ENCODE measurements at places on chromosomes 1 and 21. TPM values are rescaled to one million over a fixed set of nuclear protein-coding genes. Genes with fewer than 3 reads are reported as not detected.

LCE1C gene
- total RNA-seq: not detected

TMEM59 gene
- total RNA-seq: 114 TPM

AKNAD1 gene
- total RNA-seq: not detected

- DNase-seq: no peak
These were observed 85.5 kb downstream of the PIK3CD start for GRCh38 chr1:9737057-9737456.

GRCh38 chr1:9442278-9442846, 96.9 kb upstream of the SLC25A33 start:
- DNase-seq: no peak

DNA sequence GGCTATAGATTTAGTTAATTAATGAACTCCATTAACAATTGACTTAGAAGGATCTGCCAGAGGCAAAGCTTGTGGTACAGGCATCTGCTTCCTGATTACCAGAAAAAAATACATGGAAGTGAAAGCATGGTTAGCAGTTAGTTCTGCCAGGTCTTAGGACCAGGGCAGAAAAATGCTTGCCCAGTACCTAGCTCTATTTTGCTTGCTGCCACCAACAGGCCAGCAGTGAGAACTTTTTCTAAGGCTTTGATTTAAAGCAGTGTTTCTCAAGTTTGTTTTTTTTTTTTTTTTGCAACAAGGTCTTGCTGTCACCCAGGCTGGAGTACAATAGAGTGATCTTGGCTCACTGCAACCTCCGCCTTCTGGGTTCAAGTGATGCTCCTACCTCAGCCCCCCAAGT, 16.4 kb upstream of the MTF1 start:
- no peak for DNase-seq

DNA sequence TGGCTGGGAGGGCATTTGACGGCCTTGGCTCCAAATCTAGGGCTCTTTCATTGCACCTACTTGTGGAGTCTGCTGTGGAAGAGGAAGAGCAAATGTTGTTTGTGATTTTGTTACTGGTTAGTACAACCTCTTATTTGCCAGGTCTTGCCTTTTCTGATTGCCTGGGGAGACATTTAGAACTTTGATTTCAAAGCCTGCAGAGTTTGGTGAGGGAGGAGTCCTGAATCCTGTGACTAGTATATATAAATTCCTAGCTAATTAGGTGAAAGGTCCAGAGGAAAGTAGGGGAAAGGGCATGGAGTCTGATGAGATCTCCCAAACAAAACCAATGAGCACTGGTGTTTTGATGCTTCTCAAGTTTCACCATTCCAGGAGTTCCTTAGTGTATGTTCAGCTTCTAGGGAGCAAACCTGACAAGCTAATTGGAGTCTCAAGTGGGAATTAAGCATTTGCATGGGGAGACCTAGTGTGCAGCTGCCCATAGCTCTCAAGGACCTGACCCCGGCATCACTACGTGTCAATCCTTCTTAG, 5.1 kb upstream of the HMGCS2 start:
- no peak for DNase-seq

DNA sequence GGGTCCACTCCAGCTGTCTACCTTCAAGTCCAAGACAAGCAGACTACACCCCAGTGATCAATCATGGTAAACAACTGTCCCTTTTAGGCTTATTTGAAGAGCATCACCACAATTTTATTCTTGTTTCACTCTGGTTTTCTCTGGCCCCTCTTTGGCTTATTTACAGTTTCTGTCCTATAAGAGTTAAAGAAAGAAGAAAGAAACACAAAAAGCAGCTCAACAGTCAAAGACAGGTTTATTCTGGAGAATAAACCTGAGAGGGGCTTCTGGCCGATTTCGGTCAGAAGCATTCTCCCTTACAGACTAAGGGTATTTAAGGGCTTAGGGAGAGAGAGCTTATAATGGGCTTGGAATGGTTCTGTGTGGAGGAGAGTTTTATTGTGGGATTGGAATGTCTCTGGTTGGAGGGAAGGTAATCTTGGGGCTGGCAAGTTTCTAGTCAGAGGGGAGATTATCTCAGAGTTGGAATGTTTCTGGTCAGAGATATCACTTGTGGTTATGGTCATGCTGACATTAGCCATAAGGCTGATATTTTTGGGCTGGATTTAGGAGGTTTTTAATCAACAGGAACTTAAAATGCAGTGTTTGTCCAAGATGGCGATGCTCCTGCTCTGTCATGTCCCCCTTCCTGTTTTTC, 161.0 kb downstream of the URB2 start:
- DNase-seq: no peak
